ENCODE measurements at places on chromosomes 1 and 21.

DNA sequence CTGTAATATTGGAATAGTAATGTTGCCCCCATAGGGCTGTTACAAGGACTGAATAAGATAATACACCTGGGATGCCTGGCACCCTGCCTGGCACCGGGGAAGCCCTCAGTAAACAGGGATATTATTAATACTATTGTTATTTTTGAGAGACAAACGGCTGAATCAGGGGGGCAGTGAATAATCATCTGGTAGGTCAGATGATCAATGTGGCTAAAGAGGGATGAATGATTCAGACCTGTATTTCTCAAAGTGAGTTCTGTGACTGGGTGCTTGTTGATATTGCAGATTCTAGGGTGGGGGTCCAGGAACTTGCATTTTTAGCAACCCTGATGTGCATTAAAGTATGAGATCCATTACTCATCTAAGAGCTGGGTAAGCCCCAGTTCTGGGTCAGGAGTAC is 46.2 kb upstream of the BCL10 start:
- DNase-seq, result no peak

- peak; percentile 33 for DNase-seq
These were observed 5.5 kb downstream of the MFSD2A start for GRCh38 chr1:39960431-39960958.

GRCh38 chr1:246267896-246268295 is 239.2 kb downstream of the SMYD3 start:
- no peak for DNase-seq

DNA sequence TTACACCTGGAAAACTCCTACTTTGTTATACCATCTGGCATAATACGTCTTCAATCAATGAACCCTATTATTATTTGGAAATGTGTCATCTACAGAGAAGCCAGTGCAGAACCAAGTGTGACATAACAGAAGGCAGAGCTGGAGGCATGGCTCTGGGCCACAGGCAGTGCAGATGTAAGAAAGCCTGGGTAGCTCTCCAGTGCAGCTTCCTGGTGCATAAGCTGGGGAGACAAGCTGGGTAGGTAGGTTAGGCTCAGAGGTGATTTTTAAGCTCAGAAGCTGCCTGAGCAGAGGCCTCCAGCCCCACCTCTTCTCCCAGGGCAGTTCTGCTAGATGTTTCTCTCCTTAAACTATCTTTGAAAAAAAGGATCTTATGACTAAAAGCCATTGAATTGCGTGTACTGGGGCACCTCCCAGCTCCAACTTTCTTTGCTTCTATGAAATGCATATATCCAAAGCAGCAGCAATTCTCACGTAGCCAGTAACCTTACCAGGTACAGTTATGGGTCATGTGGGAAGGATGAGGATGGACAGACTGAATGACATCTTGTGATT is 30.7 kb downstream of the AKNAD1 start:
- no peak for DNase-seq

DNA sequence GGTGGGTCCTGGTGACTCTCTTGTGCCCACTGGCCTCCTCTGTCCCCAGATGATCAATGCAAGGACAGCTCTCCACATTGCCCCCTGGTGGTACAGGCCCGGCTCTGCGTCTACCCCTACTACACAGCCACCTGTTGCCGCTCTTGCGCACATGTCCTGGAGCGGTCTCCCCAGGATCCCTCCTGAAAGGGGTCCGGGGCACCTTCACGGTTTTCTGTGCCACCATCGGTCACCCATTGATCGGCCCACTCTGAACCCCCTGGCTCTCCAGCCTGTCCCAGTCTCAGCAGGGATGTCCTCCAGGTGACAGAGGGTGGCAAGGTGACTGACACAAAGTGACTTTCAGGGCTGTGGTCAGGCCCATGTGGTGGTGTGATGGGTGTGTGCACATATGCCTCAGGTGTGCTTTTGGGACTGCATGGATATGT is 10.8 kb downstream of the ADAMTSL4 start:
- DNase-seq, result peak; percentile 73

GRCh38 chr1:7642418-7642704 is 128.7 kb upstream of the VAMP3 start:
- no peak for DNase-seq

GRCh38 chr1:40802078-40802741 is 18.6 kb downstream of the KCNQ4 start:
- peak; percentile 85 for DNase-seq

DNA sequence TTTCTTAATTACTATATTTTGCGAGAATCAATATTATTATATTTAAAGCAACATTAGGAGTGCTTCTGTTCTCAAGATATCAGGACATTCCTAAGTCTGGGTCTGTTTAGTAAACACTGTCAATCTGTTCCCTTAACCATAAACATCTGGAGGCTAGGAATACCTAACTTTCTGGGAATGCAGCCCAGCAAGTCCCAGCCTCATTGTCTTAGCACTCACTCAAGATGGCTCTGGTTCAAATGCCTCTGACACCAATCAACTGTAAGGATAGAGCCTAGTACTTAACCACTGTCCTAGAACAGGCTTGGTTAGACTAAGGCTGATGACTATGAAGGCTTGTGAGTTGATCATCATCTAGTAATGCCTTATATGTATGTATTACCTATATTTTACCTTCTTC is 61.5 kb downstream of the TNN start:
- no peak for DNase-seq

DNA sequence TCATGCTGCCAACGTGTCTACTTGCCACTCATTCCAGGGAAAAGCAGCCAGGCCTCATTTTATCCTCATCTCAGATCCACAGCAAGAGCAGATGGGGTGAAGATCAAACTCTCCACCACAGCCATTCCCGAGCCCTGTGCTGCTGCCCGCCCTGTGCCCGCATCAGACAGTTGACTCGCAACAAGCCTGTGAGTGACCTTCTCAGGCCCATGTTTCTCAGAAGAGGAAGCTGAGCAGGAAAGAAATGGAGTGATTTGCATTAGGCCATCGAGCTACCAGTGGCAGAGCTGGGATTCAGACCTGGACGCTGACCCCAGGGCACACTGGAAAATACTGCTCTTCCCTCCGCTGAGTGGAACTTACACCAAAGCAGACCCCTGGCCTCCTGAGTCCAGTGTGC is 1.2 kb downstream of the CNR2 start:
- no peak for DNase-seq

DNA sequence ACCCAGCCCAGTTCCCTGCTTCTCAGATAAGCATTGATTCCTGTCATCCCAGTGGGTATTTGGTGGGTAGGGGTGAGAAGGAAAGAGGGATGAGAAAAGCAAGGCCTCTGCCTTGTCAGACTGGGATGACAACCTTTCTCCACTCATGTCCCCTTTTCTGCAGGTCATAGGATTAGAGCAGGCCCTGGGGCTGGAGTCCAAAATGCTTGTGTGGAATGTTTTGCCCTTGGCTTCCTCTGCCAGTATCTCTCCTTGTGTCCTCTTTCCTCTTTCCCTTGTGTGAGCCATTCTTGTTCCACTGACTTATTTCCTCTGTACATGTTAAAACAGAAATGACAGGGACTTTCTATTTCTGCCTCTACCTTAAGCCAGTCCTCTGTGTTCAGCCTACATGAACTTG is 4.1 kb downstream of the ATP2B4 start:
- no peak for DNase-seq
